ENCODE measurements at places on chromosomes 6 and 20.

DNA sequence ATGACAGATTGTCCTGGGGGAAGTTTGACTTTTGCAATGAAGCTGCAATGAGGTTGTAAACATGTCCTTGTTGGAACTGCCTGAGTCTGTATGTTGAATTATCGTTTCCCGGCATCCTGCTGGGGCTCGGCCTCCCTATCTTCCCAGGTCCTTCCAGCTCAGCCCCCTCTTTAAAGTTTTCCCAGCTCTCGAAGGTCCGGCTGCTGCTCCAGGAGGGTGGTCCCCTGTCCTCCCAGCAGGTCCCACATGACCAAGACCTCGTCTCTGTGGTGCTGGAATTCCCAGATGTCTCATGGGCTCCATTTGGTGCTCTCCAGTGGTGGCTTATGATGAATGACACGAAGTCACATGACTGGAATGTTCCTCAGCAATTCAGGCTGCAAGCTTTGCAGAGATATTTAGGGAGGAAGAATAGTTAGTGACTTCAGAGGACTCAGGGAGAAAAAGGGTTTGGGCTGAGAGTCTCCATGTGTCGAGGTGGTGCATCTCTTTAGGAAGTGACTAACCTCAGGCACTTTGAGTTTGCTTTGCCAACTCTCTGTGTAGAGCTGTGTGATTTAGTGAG lies 21.4 kb downstream of the SMOC2 start:
- no peak for DNase-seq

GRCh38 chr6:85394853-85395538 lies 54.9 kb upstream of the NT5E start:
- DNase-seq, result no peak

DNA sequence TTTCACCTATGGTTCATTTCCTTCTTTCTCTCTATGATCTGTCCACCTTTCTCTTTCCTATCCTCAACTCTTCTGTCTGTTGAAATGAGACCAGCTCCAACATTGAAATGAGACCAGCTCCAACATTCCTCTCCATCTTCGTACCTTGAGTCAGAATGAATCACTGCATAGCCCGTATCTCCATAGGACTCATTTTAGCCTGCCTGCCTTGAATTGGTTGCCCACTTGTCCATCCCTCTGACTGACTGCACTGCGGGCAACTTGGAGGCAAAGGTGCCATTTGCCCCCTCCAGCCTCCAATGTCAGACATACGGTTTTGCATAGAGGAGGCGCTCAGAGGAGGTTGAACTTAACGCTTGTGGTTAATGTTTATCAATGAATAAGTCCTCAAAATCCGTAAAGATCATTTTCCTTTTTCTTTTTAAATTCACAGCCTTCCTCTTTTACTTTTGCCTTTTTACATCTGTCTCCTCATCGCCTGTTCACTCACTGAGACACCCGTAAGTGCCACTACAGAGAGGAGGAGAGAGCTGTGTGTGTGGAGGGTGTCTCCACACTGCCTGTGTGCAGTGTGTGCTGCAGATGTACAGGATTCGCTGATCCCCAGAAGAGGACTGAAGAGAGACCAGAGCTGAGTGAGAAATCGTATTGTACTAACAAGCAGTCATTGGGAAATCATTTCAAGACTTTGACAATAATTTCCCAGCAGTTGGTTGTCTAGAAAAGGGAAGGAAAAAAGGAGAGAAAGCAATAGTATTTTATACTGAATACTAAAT lies 579.6 kb upstream of the MAP3K7 start:
- DNase-seq, result no peak

DNA sequence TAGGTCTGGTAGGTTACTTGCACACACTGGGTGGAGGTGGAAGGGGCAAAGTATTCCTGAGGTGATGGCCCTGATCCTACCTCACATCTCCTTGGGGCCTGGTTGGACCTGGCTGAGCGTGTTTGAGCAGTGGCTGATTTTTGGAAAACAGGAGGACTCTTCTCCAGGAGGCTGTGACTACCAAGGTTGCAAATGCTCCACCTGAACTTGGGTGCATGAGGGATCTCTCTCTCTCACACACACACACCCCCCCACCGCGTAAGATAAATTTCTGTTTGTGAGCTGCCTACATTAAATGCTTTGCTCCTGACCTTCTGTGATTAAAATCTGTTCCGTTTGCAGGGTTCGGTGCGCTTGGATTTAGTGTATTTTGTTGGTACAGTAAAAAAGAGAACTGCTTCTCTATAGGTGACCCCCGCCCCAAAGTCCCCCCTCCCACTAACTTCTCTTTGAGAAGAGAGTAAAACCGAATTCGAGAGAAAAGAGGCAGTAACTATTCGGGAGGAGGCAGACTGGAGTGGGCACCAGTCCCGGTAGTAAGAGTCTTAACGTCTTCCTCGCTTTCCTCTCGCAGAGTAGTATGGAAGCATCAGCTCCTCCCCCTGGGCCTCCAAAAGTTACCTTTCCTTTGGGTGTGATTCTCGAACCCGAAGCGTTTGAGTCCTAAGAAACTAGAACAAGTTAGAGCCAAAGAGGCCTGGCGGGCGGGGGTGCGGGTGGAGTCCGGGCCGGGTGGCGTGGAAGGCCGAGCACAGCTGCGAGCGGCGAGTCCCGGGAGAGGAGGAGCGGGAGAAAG lies 585 bp upstream of the DSE start:
- no peak for DNase-seq

- no peak for DNase-seq
Measured at GRCh38 chr6:148164645-148165044, 178.0 kb upstream of the SASH1 start.
